ENCODE measurements at places on chromosomes 3 and 15.
A peak's percentile ranks its signal among the peaks of the same experiment; 100 is the strongest.

- DNase-seq, result no peak
Measured at GRCh38 chr3:22960105-22960984, 242.8 kb upstream of the UBE2E2 start.

DNA sequence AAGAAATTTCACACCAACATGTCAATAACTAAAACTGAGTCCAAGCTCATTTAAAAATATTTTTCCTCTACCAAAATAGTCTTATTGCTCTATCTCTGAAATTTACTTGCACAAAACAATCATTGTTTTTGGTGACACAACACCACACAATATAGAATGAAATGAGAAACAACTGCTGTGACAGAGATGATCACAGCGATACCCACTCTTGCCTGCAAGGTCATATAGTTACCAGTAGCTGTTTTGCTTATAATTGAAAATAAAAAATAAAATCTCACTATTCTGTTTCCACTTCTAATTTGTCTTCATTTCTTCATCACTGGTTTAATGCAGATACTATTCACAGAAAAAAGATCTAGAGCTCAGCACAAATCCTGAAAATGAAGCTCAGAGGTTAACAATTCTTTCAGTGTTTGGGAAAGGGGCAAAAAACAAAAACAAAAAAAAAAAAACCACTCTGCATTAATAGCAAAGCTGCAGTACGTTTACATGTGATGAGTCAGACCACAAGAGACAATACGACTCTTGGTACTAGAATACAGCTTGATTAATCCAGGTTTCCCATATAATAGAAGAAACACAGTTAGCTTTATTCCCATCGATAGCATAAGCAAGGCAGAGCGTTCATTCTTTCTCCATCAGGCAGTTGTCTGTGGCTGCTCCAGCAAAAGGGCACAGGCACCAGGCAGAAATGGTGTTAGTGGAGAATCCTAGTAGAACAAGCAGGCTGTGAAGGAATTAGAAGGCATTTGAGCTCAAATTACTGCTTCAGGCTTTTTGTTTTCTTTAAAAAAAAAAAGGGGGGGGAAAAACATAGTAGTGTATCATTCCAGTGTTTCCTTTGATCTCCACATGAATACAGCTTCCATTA is 773 bp downstream of the ANKRD28 start:
- DNase-seq, result no peak

GRCh38 chr15:55195996-55196395 is 745 bp downstream of the RSL24D1 start:
- DNase-seq, result no peak

DNA sequence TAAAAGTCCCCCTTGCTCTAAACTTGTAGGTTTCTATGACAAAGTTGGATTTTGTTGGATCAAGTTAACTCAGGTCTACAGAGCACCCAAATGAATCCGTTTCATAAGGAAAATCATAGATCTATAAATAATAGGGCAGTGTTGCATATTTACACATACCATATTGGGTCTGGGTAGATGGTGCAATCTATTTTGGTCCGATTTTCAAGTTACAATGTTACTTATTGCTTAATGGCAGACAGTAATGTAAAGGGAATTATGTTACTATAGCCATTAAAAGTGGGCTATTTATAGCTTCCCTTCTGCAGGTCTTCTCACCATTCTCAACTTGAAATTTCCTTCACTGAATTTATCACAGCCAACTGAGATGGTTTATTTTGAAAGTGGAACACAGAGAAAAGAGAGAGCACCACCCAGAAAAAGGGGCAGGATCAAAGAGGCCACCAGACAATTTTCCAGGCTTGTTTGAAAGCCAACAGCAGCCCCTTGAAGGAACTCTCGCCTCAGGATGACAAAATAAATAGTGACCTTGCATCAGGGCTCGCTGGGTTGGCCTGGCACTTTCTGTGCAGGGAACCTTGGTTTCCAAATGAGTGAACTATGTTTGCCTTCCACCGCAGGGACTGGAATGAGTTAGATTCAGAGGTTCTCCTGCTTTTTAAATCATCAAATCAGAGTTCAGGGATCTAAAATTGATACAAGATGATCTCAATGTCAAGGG is 260.2 kb upstream of the HES1 start:
- DNase-seq, result no peak

GRCh38 chr3:31392568-31392967 is 140.2 kb upstream of the STT3B start:
- no peak for DNase-seq

- no peak for DNase-seq
Measured at GRCh38 chr15:74277242-74277810, 41.2 kb downstream of the CCDC33 start.

DNA sequence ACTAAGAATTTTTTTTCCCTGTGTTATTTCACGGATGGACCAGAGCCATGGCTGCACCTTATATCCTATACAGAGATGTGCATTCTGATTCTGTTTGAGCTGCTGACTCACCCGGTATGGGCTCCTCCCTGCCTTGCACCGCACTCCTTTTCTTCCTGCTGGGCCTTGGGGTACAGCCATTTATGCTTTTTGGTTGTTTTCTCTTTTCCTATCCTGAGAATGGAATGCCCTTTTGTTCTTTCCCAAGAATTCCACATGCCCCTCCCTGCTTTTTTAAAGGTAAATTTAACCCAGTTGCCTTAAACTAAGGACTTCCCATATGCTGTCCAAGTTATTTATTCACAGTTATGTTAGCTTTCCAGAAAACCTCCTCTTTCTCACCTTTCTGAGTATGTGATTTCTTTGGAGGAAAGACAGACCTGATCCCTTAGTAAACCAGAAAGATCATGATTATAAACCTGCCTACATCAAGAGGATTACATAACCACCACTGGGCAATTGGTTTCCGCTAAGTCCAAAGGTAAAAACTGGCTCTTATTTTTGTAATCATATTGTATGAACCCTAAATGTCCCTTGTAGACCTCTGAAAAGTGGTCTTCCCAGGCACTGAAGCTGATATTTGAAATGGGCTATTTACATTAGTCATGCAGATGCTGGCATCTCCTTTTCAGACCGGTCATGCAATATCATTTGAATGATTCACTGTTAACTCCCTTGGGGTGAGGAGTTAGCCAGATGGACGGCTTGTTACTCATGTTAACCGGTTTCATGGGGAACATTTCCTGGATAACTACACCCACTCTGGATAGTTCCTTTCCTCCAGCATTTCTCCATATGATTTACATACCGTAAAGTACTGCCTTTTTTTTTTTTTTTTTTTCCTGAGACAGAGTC is 45.5 kb downstream of the TMOD3 start:
- DNase-seq, result no peak

- DNase-seq, result peak; percentile 24
Measured at GRCh38 chr3:13414040-13414729, 5.9 kb downstream of the NUP210 start.

GRCh38 chr3:48996640-48997039 is 6.6 kb downstream of the P4HTM start:
- DNase-seq, result no peak

GRCh38 chr3:171314341-171314740 is 145.9 kb downstream of the TNIK start:
- no peak for DNase-seq

DNA sequence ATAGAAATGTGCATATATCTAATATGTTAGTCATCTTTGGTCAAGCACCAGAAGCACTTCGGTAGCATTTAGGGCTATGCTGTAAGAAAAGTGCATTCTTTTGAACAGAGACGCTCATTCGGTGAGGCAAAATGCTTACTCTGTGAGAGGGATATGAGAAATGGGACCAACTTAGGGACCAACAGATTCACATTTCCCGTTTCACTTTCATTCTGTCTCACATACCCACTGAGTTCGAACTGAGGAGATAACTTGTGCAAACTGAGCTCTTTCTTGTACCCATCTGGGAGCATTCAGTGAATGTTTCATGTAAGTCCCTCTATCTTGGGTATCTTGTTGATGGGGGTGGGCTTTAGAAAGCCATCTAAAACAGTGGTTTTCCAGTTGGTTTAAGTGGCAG is 135.3 kb downstream of the FEZF2 start:
- DNase-seq, result no peak

DNA sequence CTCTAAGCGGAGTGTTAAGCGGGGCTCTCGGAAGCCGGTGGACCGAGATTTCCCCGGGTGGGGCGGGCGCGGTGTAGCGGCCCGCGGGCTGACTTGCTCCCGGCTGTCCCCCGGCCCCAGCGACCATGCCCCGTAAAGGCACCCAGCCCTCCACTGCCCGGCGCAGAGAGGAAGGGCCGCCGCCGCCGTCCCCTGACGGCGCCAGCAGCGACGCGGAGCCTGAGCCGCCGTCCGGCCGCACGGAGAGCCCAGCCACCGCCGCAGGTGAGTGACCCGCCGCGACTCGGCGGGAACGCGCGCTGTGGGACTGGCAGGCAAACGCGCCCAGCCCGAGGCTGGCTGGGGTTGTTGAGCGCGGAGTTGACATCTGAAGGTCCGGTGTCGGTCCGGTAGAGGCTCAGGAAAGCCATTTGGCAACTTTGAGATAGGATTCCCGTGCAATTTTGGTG is 1.3 kb downstream of the SMC4 start:
- no peak for DNase-seq

GRCh38 chr3:125054449-125055329 is 1.1 kb downstream of the HEG1 start:
- DNase-seq, result no peak

- no peak for DNase-seq
Measured at GRCh38 chr3:178546079-178546478, 9.8 kb downstream of the KCNMB2 start.

DNA sequence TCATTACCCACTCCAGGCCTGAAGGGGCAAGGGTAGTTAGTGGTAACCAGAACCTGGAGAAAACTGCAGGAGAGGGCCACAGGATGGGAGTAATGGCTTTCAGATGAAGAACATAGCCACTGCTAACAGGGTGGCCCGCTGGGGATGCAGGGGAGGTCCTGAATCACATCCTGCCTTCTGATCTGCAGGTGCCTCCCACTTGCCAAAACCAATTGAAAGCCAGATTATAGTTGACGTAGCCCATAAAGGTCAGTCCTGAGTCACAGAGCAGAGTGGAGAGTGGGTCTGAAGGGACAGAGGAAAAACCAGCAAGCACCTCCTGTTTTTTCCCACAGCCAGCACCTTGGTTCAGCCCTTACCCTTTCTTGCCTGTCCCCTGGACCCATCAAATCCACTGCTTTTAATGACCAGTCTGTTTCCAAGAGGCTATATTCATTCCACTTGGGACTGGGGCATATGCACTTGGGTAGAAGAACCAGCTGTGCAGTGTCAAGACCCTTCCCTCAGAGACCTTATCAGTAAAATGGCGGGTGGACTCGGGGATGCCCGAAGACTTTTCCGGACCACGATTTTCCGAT is 646 bp upstream of the SLC35G2 start:
- DNase-seq, result no peak

GRCh38 chr3:193271101-193271840 is 30.2 kb downstream of the PLAAT1 start:
- DNase-seq, result no peak

DNA sequence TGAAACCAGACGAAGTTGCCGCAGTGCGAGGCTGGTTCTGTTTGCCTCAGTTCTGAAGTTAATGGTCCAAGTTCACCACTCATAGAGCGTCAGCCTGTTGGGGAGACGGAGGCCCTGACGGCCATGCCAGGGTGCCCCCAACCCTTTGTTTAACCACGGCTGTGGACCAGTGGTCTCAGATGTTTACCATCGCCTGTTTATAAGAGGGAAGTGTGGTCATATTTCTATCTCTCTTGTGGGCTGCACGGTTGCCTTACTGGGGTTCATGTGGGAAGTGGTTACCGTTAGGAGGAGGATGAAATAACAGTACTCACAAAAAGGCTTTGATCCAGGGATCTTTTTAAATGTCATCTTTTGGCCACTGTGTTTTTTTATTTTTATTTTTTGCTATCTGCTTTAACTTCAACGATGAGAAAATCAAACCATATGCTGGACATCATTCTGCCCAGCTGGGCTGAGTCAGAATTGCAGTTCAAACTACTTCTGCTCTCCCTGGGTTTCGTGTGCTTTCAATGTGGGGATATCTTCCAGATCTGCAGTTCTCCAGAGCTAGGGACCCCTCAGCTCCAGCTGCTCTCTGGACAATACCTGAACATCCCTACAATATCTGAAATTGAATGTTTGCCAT is 17.8 kb downstream of the SMAD3 start:
- DNase-seq, result no peak

- no peak for DNase-seq
Measured at GRCh38 chr3:101228441-101228840, 91.9 kb downstream of the IMPG2 start.

DNA sequence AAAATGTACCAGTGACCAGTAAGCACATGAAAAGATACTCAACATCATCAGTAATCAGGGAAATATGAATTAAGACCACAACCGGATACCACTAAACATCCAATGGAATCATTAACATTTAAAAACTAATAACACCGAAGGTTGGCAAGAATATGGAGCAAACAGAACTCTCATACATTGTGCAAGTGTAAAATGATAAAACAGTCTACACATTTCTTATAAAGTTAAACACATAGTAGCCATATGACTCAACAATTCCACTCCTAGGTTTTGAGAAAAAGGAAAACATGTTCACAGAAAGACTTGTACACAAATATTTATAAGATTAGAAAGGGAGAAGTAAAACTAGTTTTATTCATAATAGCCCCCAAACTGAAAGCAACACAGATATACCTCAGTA is 60.3 kb upstream of the SLCO2A1 start:
- DNase-seq, result no peak

DNA sequence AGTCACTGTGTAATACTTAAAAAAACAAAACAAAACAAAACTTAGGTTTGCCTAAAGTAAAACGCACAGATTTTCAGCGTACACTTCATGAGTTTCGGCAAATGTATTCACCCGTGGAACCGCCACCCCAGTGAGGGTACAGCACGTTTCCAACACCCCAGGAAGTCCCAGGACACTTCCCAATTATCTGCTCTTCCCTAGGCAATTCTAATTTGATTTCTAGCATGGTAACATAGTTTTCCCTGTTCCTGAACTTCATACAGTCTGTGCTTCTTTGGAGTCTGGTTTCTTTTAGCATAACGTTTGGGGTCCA is 497 bp upstream of the CLASP2 start:
- no peak for DNase-seq

DNA sequence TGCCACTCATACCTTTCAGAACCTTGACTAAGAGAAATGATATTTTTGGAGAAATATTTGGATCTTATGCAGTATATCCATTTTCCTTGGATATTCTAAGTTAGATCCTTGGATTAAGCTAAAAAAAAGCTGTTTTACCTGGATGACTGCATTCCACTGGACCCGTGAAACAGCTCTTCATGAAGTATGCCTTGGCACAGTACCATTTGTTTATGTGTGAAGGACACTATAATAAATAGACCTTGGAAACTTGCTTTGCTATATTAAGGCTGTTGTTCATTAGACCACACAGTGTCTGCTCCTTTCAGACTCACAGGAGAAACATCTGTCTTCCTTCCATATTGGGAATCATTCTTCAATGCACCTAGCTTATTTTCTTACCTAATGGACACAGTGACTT is 651.0 kb upstream of the TGFBR2 start:
- no peak for DNase-seq

DNA sequence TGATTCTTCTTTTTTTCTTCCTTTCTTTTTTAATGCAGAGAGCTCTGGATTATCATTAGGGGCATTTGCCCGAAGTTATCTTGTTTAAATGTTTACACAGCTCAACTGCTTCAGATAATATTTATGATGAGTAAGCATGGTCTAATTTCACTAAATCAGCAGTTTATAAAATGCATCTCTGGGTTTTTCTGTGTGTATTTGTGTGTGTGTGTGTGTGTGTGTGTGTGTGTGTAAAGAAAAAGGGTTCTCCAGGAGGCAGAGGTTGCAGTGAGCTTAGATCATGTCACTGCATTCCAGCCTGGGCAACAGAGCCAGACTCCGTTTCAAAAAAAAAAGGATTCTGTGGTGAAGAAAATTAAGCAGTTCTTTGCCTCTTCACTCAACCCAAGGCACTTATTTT is 25.9 kb upstream of the TNFSF10 start:
- no peak for DNase-seq
